ENCODE measurements at places on chromosomes 7 and 10.

GRCh38 chr7:1231214-1232102 is 1.2 kb upstream of the UNCX start:
- no peak for DNase-seq

GRCh38 chr7:30321089-30321881 is 36.9 kb downstream of the ZNRF2 start:
- no peak for DNase-seq

DNA sequence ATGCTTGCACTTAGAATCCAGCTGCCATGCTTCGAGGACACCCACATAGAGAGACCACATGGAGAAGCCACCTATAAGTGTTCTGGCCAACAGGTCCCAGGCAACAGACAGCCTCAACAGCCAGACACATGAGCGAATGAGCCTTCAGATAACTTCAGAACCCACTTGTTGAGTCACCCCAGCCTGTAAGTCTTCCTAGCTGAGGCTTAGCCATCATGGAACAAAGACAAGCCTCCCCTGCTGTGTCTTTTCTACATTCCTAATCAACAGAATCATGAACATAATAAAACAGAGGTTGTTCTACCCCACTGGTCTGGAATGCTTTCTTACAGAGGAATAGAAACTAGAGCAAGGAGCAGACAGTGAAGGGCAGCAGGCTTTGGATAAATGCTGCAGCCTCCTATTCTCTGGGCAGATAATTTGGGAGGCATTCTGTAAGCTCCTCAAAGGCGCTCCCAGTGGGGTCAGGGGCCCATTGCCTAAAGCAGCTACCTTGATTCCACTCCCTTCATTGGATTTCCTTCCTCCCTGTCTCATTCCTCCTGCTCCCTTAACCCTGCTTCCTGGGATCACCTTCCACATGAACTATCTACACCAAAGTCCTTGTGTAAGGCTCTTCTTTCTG is 4.6 kb downstream of the TLL2 start:
- DNase-seq: no peak

GRCh38 chr7:29135846-29136245 is 10.5 kb downstream of the CPVL start:
- no peak for DNase-seq

DNA sequence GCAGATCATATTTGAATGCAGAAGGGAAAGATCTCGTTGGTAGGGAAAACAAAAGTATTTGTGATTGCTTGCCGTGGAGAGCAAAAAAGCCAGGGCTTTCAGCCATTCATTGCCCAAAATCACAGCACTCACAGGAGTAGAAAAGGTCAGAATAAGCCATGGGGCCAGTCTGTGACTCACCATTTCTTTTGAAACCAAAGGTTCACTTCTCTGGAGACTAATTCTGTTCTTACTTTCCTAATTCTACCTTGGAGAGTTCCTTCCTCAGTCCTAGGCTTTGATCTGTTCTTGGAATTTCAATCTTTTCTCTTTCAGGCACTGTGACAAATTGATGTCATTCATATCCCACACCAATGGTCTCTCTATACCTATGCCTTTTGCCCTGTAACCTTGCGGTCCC is 54.1 kb upstream of the FAM180A start:
- no peak for DNase-seq

GRCh38 chr7:106178593-106179134 is 66.6 kb upstream of the SYPL1 start:
- DNase-seq: peak; percentile 30

GRCh38 chr10:17735166-17735941 is 16.6 kb upstream of the TMEM236 start:
- no peak for DNase-seq

- DNase-seq: peak; percentile 83
Measured at GRCh38 chr10:84138478-84139125, 707 bp upstream of the GHITM start.

- DNase-seq: no peak
Measured at GRCh38 chr10:18906636-18907035, 142.0 kb upstream of the MALRD1 start.

- DNase-seq: no peak
Measured at GRCh38 chr7:71854546-71855397, 557.4 kb downstream of the CALN1 start.

GRCh38 chr7:4715410-4715776 is 33.3 kb downstream of the FOXK1 start:
- no peak for DNase-seq

DNA sequence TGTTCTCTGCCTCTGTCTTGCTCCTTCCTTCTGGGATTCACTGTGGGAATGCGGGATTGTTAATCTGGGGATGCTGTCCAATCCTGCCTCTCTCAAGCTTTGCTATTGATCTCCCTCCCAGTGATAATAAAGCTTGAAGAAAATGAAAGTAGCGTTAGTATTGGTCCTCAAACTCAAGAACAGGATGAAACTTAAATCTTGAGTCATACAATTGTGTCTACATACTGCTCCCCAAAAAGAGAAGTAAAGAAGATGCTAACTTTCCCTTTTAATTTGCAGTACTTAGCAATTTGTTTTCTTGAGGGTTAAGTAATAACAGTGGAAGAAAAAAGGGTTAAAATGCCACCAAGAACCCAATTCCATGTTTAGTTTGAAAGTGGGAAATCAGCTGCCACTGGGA is 13.6 kb downstream of the CFTR start:
- DNase-seq: no peak

- DNase-seq: no peak
Measured at GRCh38 chr7:147432079-147432478, 1158.5 kb upstream of the C7orf33 start.

DNA sequence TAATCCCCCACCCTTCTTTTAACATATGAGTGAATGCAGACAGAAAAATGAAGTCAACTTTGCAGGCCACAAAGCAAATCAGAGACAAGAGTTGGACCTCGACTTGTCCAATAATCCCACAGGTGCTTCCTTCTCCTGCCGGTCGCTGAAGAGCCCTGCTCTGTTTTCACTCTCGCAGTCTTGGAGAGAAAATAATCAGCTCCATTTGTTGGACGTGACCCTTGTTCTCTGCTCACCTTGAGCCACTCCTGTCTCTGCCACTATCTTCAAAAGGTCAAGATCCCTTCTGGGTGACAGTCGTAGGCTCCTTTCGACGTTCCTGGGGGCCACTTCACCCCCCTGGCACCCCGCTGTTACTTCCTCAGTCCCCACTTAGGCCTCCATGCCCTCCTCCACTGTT is 2.8 kb upstream of the KLF6 start:
- no peak for DNase-seq

DNA sequence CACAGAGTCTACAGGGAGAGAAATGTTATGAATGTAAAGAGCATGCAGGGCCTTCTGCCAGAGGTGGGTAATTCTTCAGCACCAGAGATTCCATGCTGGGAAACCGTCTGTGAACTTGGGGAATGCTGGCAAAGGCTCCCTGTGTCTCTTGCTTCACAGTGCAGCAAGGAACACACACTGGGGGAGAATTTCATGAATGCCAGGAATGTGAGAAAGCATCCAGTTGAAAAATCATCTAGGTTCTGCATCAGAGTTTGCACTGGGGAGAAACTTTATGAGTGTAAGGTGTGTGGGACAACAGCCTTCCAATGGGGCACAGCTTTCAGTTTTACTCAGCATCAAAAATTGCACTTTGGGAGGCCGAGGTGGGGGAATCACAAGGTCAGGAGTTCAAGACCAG is 224.3 kb upstream of the IGFBP3 start:
- DNase-seq: no peak

DNA sequence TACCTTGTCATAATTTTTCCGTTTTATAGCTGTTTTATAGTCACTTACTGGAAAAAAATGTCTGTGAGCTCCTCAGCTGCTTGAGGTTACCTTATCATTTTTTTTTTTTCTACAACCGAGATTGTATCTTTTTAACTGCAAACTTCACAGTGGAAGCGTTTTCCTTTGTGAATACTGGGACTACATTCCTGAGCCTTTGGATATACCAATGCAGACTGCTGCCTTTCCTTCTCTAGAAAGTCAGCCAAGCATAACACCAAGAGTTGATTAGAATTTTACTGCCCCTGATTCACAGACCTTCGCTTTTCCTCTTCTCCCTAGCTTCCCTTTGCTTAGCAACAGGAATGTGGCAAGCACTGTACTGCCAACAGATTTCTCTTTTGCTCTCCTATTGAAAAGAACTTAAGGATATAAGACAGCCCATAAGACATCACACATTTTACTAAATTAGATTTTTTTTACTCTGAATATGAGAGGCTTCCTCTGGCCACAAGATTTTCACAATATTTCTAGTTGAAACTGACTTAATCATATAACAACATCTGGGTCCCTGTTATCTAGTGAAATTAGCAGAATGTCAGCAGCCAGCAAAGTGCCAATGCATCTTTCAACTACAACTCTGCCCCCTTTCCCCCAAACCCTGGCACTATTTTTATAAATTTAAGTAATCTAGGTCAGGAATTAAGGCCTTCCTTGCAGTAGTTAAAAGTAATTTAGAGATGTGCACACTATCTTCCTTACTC is 170.6 kb downstream of the PRKG1 start:
- no peak for DNase-seq

- no peak for DNase-seq
Measured at GRCh38 chr7:157383868-157384267, 47.1 kb downstream of the DNAJB6 start.

- DNase-seq: no peak
Measured at GRCh38 chr7:86282014-86282682, 361.6 kb upstream of the GRM3 start.

DNA sequence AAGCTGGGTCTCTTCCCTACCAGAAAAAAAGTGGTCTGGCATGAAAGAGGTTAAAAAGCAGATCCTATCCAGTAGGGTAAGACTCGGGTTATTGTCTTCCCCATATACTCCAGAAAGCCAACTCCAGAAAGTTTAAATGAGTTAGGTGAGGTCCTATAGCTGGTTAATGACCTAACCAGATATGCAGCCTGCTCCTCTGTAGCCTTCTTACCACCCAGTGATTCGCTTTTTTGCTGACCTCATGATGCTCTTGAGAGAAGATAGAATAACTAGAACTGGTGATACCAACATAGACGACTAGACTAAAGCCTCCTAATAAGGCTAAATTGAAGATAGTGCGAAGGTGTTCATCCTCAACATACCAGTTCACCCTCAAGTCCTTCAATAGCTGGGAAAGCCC is 675 bp upstream of the GIMAP1 start:
- no peak for DNase-seq

GRCh38 chr10:101292194-101293006 is 61.6 kb upstream of the BTRC start:
- DNase-seq: peak; percentile 39

DNA sequence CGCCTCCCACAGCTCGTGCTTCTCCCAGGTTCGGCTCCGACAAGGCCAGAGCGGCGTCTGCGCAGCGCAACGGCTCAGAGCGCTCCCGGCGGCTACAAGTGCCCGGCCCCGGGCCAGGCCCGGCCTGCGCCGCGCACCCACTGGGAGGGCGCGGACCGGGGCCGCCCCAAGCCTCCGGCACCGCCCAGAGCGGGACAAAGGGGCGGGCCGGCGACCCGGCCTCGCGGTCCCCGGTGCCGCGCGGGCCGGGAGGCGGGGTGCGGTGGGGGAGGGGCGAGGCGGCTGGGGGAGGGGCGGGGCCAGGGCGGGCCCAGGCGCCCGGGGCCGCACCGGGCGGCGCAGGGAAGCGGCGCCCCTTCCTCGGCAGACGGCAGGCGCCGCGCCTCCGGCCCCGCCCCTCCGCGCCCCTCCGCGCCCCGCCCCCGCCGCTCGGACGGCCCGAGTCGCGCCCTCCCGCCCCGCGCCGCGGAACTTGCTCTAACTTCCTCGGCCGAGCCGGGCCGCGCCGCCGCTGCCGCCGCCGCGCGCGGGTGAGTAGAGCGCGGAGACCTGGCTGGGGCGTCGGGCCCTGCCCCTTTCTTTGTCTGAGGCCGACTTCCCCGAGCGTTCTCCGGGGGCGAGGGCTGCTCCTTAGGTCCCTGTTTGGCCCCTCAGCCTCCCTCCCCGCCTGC is at the start of gene TSPAN14:
Gene TSPAN14 (plus strand): TSS at position 469 of the 671 bp plus-strand sequence. CDS start 34,924 bp downstream, outside the sequence.
- peak; percentile 86 for DNase-seq

DNA sequence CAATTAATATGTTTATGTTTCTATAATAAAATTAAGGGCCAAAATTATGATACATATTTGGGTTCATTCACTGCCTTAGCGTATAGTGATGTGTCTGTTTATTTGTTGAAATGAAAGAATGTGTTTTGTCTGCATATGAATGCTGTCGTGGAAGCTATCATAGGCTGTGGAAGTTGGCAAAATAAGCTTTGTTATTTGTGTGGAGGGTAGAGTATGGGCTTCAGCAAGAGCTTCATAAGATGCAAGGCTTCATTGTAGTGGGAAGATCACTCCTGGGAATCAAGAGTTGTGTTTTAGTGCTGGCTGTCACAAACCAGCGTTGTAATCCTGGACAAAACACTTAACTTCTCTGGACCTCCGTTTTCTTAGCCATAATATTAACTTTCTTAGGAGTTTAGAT is 2.5 kb downstream of the SLK start:
- no peak for DNase-seq

DNA sequence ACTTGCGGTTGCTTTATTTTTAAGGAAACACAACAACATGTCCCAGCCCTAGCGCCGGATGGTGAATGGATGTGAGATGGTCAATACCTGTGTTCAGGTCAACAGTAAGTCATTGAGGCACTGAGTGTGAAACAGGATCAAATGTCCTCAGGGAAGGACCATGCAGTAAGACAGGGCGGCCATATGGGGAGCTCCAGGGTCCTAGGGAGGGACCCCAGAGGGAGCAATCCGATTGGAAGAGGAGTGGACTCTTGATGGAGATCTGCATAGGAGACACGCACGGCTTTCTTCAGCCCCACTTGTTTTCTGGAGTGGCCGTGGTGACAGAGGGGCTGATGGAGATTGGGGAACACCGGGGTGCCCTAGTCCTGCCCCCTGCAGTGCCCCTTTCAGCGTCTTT is 423.8 kb upstream of the MKI67 start:
- no peak for DNase-seq

DNA sequence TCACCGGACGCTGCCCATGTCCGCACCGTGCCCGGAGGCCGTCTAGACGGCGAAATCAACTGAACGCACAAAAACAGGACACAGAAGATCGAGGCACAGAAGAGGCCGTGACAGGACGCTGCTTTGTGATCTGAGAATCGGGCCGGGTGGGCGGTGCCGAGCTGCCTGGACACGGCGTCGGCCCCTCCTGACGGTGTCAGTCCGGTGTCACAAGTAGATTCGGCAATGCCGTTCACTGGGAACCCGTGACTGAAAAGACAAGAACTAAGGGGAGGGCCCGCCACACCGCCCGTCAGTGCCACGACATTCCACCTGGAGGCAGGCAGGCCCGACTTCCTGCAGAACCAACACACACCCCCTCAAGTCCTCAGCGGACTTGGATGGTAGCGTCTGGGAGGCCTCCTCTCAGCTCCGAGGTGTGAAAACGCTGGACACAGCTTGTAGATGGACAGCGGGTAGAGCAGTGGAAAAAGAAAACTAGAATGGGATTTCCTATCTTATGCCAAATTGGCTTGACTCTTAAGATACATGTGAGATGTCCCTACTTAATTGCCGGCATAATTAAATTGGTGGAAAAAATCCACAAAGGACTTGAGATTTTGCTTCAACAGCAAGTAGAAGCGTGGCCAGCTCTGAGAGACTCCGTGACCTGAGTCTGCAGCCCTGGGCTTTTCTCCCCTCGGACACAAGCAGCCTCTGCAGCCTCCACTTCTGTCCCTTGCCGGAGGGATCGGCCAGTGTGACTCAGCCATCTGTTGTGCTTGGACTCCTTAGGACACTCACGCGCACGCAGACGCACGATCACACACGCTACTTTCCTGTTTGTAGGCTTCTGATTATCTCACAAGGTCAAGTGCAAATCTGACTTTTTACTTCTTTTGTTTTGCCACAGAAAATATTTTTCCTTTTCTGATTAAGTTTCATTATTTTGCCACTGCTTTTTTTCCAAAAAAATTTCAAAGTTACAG is 269.0 kb downstream of the DIP2C start:
- DNase-seq: no peak
